Panc1 (cell line): ENCODE measurements at places on chromosomes 4 and X. TPM values are rescaled to one million over a fixed set of nuclear protein-coding genes. Genes with fewer than 3 reads are reported as not detected.

Gene HSFX2
- total RNA-seq, result 0.26 TPM

Gene CENPVL1
- total RNA-seq, result not detected

Gene IQCM
- total RNA-seq, result not detected

DNA sequence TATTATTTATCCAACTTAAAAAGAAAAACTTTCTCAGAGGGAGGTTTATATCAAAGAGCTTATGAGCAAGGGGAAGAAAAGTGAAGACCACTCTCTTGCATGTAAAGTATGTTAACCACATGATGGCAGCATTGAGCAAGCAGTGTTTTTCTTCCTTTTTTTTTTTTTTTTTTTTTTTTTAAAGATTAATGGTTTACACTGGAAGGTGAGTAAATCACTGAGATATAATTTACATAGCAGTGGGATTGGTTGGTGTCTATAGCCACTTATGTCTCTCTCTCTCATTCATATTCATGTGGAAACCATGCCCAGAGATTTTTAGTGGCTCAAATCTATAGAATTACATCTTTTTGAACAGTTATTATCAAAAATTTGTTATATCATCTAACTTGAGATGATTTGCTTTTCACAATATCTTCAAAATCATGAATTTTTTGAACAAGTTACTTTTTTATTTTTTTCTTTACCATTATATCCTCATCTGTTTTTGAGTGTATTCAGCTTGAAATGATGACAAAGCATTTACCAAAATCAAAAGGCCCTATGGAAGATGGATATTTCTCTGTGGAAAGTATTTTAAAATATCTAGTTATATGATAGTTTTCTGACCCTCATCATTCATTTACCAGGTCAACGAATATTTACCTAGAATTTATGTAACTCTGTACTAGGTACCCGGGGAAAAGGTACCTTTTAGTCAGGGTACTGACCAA is 31.6 kb downstream of the MTHFD2L start:
- DNase-seq, result peak; percentile 41

- no peak for DNase-seq
These were observed 606.0 kb upstream of the PITX2 start for GRCh38 chr4:111228874-111229273.

- DNase-seq, result no peak
These were observed 140.7 kb downstream of the RPS6KA6 start for GRCh38 chrX:84047339-84047738.

DNA sequence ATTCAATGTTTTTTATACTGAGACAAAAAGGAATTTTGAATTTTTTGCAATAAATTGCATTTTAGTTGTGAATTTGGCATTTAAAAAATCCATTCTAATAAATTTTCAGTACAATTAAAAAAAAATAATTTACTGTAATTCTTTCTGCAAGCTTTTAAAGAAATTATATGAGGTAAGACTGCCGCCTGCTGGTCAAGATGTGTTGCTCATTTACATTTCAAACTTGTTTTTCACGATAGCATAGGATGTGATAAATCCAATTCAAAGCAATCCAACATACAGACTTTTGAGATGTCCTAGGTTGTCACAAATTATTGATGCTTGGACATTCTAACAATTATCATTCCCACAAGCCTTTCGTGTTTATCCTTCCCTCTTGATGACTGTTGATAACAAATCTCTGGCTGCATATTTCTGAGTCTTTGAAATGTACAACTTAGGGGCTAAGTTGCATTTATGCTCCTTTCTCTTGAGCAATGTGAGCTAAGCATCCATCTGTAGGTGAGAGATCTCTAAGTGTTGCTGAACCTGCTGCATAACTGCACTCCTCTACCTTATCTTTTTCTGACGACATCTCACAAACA is 21.7 kb upstream of the MFAP3L start:
- DNase-seq, result peak; percentile 41
